Stimulated activated CD4-positive, alpha-beta T cell treated with anti-CD3 and anti-CD28 coated beads, Interleukin-15, amount 100 ng/mL, for 48 hours (primary cell): ENCODE measurements at places on chromosomes 4 and X.
A peak's percentile ranks its signal among the peaks of the same experiment; 100 is the strongest.

GRCh38 chrX:69951753-69952152, 98.0 kb downstream of the AWAT2 start:
- no peak for DNase-seq

DNA sequence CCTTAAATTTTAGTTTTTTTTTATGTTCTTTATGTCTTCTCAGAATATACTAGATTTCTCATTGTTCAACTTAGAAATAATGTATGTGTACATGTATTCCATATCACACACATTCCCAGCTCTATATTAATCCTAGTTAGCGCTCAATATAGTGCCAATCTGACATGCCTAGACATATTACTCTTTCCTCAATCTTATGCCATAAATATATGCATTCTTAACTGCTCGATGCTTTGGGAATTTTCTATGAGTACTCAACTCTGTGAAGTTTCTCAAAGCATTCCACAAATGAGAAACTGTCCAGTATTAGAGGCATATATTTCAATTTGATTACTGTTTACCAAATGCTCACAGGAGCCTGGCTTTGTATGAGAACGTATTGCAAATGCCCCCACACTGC, 231.2 kb upstream of the VEGFC start:
- no peak for DNase-seq

- no peak for DNase-seq
Measured at GRCh38 chrX:152155766-152156310, 17.5 kb upstream of the MAGEA10 start.

GRCh38 chrX:14673764-14674163, 144.4 kb downstream of the GLRA2 start:
- no peak for DNase-seq

DNA sequence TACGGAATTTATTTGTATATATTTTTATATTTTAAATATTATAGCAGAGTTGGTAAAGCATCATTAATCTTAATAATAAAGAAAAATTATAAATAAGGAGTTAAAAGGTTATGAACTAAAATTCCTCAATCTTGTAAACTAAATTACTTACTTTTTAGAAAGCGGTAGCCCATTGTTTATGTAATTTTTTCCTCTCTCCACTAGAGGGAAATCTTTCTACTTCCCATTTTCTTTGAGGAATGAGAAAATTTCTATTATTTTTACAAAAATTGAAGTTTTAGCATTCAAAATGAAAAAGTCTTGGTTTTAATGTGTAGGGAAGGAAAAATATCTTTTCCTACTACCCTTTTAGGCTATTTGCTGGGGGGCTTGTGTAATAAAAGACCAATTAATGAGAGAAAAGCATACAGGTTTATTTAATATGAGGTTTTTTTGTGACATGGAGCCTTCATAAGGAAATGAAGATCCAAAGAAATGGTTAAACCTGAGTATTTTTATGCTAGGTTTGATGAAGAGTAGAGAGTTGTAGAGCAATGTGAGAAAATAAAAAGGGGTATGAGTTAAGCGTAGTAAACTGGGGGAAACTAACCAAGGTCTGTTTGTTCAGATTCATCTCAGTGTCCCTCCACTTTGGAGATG, 68.7 kb upstream of the ADAD1 start:
- no peak for DNase-seq

DNA sequence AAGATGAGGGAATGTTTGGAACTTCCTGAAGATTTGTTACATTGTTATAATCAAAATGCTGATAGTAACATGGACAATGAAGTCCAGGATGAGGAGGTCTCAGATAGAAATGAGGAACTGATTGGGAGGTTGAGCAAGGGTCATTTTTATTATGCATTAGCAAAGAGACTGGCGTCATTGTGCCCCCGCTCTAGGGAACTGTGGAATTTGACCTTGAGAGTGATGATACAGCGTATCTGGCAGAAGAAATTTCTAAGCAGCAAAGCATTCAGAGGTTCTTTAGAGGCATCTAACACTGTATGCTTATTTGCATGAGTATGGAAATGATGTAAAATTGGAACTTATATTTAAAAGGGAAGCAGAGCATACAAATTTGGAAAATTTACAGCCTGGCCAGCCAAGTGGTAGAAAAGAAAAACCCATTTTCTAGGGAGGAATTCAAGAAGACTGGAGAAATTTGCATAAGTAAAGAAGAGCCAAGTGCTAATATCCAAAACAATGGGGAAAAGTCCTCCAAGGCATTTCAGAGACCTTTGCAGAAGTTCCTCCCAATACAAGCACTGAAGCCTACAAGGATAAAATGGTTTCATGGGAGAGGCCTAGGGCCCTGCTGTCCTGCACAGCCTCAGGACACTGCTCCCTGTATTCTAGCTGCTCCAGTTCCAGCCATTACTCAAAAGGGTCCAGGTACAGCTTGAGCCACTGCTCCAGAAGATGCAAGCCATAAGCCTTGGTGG, 483.0 kb upstream of the NDST4 start:
- no peak for DNase-seq

- DNase-seq, result no peak
Measured at GRCh38 chr4:19720190-19720589, 531.5 kb upstream of the SLIT2 start.

- DNase-seq, result no peak
Measured at GRCh38 chrX:118383120-118383519, 37.2 kb downstream of the WDR44 start.

- DNase-seq, result peak; percentile 0
Measured at GRCh38 chr4:98745366-98745765, 87.0 kb upstream of the TSPAN5 start.

GRCh38 chr4:152894673-152895072, 41.5 kb upstream of the FHDC1 start:
- DNase-seq, result no peak

DNA sequence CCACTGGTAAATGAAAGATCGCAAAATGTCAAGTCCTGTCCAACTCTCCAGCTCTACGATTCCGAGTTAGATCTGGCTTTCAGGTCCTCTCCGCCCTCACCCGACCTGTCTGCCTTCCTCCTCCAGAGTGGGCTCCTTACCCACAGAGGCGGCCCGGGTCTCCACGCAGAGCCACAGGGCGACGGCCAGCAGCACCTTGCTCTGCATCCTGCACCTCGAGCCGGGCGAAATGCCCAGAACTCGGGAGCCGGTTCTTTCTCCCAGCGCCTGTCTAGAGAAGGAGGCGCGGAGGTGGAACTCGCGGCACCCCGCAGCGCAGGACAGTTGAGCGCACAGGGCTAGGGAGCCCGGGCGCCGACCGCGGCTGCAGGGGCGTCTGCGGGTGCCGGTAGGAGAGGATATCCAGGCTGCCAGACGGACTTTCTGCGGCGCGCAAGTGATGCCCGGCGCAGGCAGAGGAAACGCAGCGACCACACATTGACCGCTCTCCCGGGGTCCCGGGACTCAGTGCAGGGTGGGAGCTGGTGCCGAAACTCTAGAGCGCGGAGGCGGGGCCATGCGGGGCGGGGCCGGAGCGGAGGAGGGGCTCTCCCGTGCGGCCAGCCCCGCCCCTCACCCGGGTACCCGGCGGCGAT, at the start of gene KDR:
Gene KDR, minus strand, starts transcription at position 509 of the 635 bp plus-strand sequence. Its CDS starts 302 bp downstream, at position 207.
- DNase-seq, result no peak

DNA sequence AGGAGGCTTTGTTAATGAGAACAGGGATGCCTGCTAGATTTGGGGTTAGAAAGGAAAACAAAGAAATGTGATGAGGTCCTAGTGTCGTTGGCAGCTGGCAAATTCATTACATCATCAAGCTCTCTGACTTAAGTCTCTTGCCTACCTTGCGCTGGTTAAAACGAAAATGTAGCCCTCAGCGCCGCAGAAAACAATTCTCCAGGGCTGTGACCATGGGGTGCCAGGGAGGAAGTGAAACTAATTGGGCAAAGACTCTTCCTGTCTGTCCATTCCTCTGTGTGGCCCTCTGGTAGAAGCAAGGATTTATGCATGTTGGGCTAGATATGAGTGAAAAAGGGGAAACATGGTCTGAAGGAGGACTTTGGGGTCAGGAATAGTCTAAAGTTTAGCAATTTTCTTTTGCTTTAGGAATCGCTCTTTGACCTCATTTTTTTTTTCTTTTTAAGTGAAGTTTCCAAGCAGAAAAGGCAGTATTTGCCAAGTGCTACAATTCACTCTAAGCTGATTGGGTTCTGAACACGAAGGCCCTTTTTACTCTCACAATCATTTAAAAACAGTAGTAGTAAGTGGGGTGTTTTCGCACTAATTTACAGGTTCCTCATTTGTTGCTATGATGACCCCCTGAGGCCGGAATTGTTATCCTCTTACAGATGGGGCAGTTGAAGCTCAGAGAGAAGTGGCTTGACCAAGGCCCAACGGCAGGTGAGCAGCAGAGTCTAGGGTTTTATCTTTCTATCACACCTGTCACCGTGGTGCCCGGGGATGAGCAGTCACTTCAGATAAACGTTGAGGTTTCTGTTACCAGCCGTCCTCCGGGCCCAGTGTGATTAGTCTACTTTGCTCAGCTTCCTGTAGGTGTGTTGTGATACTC, 27.3 kb upstream of the CHRNA9 start:
- peak; percentile 60 for DNase-seq

DNA sequence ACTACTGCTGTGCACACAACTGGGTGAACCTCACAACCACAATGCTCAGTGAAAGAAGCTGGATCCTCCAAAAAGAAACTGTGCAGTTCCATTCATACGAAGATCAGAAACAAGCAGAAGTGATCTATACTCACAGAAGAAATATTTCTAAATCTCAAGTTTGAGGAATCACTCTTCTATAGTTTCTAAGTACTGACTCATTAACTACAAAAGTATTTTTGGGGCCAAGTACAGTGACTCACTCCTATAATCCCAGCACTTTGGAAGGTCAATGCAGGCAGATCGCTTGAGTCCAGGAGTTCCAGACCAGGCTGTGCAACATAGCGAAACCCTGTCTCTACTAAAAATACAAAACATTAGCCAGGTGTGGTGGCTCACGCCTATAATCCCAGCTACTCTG, 51.3 kb upstream of the RELL1 start:
- no peak for DNase-seq

- DNase-seq, result peak; percentile 35
Measured at GRCh38 chr4:145719752-145720624, 40.0 kb downstream of the C4orf51 start.

DNA sequence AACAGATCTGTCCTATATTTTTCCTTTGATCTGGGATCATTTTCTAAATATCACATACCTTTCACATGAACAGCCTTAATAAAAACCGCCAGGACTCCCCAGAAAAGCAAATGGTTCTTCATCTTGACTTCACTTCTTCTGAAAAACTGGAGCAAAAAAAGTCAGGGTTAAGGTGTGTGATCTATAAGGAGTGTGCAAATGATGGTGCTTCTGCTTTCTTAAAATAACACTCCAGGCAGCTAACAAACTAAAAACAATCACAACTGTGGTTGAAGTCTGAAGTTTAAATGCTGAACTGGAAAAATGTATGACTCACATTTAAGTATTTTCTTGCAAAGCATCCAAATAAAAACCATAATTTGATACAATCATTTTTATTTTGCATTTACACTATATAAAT, at the start of gene JCHAIN:
Gene JCHAIN, minus strand, starts transcription at position 140 of the 400 bp plus-strand sequence. Its CDS starts 18 bp downstream, at position 122.
- no peak for DNase-seq

DNA sequence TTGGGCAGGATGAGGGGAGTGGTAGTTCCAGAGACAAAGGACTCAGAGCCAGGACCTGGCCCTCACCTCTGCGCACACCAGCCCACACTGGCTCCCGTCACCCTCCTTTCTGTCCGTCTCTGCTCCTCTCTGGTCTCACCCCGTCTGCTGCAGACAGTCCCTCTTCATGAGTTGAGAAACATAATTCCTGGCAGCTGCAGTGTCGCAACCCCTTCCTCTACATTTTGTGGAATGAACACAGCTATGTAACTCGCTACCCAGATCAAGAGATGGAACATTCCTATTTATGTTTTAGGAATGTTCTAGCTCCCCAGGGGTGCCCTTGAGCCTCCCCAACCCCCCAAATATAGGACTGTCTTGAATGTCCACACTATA, 59.3 kb downstream of the SHROOM2 start:
- DNase-seq, result no peak

- no peak for DNase-seq
Measured at GRCh38 chr4:102792361-102792936, 31.7 kb upstream of the MANBA start.

- no peak for DNase-seq
Measured at GRCh38 chr4:25580633-25581467, 74.8 kb upstream of the SLC34A2 start.

GRCh38 chr4:179130122-179130714, 1688.0 kb upstream of the AGA start:
- DNase-seq, result no peak

DNA sequence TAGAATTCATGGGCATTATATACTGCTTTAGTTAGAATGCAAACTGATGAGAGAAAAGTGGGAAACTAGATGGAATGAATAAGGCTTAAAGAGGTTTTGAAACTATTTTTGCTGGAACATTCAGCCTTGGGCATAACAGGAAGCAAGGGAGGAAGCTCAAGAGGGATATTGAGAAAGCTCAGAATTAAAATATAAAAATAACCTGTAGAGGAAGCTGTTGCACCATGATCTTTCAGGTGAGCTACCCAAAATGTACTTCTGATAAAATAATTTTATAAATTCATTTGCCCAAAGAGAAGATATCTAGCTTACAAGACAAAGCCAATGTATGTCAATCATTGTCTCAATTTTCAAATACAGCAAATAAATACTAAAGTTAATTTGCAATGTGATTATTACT, 11.3 kb downstream of the GC start:
- no peak for DNase-seq

GRCh38 chrX:54992911-54993622, 921 bp downstream of the PFKFB1 start:
- DNase-seq, result no peak

DNA sequence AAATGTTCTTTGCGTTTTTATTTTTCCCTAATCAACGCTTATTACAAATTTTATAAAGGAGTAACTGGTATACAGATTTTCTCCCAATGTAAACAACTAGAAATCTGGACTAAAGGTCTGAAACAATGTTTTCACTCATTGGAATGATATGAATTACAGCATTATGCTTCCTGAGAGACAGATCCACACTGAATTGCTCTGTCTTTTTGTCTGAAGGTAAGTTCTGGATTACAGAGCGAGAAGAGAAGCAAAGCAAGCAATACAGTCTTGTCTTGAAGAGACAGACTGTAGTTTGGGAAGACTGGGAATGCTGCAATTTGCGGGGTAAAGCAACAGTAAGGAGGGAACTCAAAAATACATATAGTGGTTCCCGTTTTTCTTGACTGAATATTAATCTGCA, 262.2 kb upstream of the PABPC4L start:
- no peak for DNase-seq

GRCh38 chr4:93788712-93789111, 39.8 kb upstream of the ATOH1 start:
- no peak for DNase-seq

DNA sequence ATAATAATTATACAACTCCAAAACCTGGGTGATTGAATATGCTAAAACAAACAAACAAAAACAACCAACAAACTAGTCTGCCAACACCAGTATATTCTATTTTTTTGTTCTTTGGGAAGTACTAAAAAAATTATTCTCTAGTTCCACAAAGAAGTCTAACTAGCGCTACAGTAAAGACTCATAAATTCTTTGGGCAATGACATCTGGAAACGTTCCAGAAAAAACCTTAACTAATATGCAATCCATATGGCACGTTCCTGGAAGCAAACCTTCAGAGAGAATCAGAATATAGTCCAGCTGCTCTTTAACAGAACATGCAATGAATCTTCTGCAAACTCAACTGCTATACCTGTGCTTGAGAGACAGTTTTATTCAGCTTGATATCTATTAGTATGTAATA, 500.1 kb downstream of the TRAM1L1 start:
- no peak for DNase-seq
